ENCODE measurements at places on chromosomes 5 and 9.

GRCh38 chr9:112198646-112199045 is 23.5 kb upstream of the SUSD1 start:
- no peak for DNase-seq

DNA sequence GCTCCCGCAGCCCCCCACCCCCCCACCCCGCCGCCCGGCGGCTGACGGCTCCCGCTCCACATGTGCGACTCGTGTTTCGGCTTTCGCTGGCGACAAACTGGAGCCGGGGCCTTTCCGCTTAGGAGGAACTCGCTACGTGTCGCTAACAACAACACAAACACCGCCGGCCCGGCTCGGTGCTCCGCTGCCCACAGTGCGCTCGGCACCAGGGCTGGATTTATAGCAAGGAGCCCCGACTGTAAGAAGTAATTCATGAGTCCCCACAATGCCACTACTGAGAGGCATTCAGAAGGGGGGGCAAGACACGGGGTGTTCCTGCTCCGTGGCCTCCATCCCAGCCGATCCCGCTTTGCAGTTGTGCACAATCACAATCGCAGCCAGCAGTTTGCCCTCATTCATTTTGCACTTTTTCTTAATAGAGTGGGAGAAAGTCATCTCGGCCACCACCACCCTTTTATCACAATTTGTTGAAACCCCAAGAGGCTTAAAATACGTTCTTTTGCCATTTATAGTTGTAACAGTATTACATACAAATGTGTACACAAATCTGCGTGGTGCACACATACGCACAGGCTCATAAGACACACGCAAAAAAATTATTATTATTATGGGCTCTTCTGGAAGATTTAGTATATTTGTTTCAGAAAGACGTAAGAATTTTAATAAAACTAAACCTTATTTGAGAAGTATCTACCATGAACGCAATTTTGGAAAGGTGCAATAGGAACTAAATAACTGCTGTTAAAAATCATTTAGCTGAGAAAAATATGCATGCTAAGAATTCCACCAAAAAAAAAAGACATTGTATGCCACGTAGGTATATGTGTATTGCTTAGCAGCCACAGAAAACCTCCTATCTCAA is 48.1 kb downstream of the EBF1 start:
- peak; percentile 13 for DNase-seq

DNA sequence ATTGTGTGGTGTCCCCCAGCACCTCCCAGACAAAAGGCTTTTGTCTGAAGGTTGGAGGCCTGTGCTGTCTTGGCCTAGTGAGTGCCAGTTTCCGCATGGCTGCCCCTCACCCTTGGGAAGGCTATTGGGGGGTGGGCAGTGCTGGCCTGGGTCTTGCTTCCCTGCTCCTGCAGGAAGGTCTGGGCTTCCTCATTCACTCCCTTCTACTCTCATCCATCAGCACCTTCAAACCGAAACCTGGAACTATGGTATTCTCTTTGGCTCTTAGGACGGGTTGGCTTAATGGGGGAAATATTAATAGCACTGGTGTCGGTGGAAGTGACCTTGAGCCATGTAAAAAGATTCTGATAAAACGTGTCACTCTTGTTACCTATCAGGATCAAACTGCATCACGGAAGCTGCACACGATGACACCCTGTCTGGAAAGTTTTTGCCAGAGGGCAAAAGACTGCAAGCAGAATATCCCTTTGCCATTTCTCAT is 34.0 kb upstream of the GLRX start:
- DNase-seq, result no peak

DNA sequence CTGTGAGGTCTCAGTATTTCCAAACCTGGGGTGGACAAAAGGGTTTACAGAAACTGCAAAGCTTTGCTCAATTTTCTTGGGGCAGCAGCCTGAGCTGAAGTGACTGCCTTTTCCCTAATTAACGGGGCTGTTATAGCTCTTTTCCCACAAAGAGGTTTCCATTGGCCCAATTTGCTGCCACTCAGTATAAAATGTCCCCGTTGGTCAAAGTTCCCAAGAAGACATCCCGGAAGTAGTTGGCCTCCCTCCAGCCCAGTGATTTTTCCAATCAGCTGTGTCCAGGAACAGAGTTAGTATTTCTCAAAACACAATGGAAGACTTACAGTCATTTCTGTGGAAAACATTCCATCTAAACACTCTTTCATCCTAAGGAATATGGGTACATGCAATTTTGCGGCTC is 643.6 kb downstream of the ACTL7B start:
- no peak for DNase-seq

DNA sequence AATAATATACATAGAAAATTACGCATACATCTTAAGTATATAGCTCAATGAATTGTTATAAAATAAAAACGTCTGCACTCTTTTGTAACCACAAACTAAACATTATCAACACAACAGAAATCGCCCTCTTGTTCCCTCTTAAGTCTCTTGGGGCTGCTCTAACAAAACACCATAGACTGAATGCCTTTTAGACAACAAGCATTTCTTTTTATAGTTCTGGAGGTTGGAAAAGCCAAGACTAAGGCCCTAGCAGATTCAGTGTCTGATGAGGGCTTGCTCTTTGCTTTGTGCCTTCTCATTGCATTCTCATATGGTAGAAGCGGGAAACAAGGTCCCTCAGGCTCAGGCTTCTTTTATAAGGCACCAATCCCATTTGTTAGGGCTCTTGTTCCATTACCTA is 4.9 kb upstream of the IFNB1 start:
- no peak for DNase-seq
